ENCODE measurements at places on chromosomes 2 and 18.

DNA sequence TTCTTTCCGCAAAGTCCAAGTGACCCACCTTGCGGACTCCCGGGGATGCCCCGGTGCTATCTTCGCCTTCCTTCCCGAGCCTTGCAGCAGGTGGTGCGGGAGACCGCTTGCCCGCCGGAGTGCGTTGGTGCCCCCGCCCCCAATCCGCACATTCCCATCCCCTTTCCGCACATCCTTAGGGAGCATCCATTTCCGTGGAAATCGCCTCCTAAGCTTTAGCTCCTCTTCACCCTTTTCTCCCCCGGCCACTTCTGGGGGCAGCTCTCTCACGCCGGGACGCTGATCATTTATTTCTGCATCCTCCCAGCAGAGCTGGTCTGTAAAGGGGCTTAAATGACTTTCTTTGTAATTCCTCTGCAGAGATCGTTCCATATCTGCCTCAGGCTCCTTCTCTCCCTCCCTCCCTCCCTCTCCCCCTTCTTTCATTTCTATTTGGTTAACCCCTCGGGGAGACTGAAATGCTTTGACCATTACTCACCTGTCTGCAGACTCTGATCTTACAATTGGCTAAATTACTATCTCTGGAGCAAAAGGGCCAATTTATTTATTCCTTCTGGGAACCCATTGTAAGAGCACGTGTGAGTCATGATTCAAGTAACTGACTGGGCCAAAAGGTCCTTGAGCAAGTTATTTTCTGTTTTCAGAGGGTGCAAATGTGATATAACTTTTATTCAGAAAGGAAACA lies 1.3 kb upstream of the LYPD1 start:
- DNase-seq: no peak

- no peak for DNase-seq
Measured at GRCh38 chr2:197311421-197312033, 947 bp upstream of the ANKRD44 start.

DNA sequence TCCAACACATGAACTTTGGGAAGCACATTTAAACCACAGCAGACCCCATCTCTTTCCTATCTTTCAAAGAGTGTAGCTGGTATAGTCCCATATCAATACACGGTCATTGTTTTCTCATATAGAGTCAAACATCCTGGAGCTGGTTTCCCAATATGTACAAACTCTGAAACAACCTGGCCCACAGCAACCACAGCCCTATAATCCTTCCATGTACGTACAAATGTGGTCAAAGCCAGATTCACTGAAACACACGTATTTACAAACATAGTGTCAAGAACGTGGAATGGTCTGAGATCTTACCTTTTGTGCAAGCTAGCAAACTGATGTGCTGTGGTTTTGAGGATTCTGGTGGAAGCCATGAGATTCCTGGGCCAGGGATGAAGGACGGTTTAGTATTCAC lies 97.3 kb downstream of the HS1BP3 start:
- no peak for DNase-seq

GRCh38 chr2:179664972-179665812 lies 196.2 kb downstream of the ZNF385B start:
- DNase-seq: no peak

DNA sequence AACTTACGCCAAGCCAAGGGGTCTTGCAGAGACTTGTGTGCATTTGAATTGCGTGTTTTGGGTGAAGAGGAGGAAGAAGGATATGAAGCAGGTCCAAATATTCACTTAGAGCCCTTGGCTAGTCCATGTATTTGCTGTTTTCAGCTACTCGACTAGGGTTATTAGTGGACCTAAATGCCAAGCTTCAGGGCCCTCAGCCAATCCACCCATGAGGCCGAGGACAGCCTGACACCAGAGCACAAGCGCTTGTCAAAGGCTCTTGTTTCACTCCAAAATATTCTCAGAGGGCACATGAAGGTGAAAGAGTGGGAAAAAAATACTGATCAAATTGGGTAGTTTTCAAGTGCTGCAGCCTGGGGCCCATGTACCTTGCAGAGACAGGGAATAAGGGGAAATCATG lies 174.8 kb upstream of the ACAA2 start:
- DNase-seq: no peak

GRCh38 chr2:162011706-162012564 lies 62.1 kb downstream of the DPP4 start:
- DNase-seq: no peak

GRCh38 chr2:167475791-167476190 lies 587.5 kb downstream of the XIRP2 start:
- no peak for DNase-seq

- no peak for DNase-seq
Measured at GRCh38 chr2:67782443-67782842, 280.4 kb downstream of the C1D start.

- no peak for DNase-seq
Measured at GRCh38 chr2:211426240-211426639, 869.8 kb downstream of the CPS1 start.

DNA sequence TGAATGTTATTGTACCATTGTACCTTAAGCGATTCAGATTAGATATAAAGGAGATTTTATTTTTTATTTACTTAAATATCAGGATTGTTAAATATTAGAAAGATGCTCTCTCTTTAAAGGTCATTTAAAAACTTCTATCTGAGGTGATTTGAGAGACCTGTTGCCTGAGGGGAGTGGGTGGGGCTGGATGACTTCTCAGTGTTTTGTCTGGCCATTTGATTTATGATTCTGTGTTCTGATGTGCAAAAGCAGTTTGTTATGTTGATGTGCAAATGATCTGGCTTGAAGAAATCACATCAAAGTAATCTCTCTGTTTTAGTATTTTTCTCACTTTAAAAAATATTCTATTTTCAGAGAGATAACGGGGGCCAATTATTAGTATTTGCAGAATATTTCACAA lies 370.8 kb downstream of the NUP35 start:
- DNase-seq: no peak

DNA sequence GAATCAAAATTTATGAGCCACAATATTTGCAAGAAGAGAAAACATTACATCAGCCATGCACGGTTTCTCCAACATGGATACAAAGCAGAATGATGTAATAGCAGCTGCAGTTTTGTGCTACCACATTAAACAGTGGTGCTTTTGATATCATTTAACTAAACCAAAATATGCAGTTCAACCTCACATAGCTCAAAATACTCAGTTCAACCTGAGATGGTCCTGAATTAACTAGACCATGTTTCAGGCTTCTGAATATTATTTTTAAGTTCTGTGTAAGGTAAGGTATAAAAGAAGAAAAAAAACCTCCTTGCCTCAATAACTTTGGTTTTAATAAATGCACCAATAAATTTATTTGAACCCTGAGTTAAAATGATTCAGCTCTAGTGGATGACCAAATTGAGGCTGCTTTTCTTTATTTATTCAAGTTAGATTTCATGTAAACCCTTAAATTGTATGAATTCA lies 18.8 kb upstream of the TSPYL6 start:
- DNase-seq: no peak

DNA sequence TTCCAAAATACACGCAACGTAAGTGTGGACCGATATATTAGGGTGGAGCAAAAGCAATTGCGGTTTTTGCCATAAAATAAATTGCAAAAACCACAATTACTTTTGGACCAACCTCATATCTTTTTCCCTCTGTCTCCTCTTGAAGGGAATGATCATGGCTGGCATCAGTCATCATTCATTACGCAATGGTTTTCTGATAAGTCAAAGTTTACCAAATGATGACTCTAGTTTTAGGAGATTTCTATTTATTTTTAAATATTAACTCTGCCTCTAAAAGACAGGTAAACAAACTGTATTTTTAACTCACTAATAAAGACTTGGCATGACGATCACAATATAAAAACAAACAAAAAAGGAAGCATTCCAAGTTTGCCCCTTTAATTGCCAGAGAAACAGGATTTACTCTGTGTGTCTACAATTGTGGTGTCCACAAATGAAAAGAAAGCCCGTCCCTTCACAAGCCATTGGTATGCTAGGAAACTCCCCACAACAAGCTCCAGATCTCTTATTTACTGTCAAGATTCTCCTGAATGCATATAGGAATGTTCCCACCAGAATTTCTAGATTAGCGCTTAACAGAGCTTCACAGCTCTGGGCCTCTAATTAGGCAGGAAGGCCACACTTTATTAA lies 61.3 kb downstream of the IRS1 start:
- DNase-seq: no peak

DNA sequence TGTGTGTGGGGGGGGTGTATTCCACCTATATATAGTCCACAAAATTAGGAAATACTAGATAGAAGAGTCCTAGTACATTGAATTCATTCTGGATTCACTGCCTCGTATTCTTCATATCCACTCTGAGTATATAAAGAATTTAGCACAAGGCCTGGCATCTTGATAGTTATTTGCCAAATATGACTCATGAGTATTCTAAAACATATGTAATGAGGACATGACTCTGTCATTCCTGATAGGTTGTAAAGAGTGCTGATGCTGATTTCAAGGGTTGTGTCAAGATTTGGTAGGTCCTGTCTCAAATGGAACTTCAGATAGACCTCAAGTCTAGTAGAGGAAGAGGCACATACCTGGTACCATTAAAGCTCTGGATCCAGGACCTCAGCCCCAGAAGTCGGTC lies 173.4 kb upstream of the BOD1L2 start:
- no peak for DNase-seq

- DNase-seq: no peak
Measured at GRCh38 chr2:232789082-232789481, 12.7 kb upstream of the KCNJ13 start.

DNA sequence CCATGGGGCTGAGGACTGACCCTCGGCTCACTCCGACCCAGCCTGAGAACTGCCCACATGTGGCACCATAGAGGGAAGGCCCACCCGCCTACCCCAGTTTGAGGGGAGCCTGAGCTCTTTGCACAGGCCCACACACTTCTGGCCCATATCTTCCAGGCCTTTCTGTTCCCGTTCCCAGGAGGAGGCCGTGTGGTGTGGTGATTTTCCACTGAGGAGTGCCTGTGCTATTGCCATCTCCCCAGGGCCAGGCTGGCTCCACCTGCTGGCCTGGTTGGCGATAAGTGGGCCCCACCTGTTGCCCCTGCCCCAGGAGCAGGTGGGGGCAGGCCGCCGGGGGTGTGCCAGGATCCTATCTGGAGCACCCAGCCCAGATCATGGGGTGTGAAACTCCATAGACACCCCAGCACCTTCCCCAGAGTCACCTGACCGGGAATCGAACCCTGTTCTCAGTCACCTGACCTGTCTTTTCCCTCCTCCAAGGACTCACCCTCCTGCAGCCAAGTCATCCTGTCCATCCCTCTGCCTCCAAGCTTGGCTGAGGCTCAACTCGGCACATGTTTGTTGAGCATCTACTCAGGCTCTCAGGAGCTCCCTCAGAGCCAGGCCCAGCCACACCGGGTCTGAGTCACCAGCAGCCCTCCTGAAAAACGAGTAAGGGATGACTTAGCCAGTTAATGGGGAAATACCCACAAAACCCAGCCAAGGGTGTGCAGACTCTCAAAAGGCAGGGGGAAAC lies 120.1 kb downstream of the CYP26B1 start:
- DNase-seq: no peak
